Activated T-cell treated with anti-CD3 and anti-CD28 coated beads for 4 hours (primary cell): ENCODE measurements at places on chromosomes 1 and 21.
A peak's percentile ranks its signal among the peaks of the same experiment; 100 is the strongest.

GRCh38 chr1:205774198-205775014 is 876 bp downstream of the RAB29 start:
- DNase-seq: peak; percentile 6

GRCh38 chr1:227429447-227430359 is 111.4 kb upstream of the CDC42BPA start:
- DNase-seq: no peak

GRCh38 chr1:161473348-161473747 is 31.9 kb upstream of the FCGR2A start:
- no peak for DNase-seq

- no peak for DNase-seq
Measured at GRCh38 chr1:37752583-37753471, 12.1 kb downstream of the EPHA10 start.

- DNase-seq: peak; percentile 54
Measured at GRCh38 chr1:12161662-12162458, 4.9 kb upstream of the TNFRSF1B start.

DNA sequence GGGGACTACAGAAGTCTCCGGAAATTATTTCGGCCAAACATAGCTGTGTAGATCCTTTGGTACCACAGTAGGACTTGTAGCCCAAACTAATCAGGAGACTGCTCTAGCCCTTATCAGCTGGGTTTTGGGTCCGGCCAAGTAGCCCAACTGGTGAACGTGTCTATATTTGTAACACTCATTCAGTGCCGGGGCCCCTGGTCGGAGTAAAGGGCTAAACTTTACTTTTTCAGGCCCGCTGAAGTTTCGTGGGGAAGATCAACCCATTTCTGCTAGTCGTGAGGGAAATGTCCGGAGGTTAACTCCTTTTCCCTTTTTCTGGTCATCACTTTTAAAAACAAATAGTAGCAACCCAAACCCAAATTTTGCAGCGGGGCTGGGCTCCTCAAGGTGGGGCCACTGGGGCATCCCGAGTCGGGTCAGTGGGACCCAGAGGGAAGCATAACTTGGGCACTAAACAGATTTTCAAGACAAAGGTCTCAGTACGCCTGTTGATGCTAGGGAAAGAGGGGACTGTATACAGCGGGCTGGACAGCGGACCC is 1.7 kb downstream of the LHX9 start:
- no peak for DNase-seq

DNA sequence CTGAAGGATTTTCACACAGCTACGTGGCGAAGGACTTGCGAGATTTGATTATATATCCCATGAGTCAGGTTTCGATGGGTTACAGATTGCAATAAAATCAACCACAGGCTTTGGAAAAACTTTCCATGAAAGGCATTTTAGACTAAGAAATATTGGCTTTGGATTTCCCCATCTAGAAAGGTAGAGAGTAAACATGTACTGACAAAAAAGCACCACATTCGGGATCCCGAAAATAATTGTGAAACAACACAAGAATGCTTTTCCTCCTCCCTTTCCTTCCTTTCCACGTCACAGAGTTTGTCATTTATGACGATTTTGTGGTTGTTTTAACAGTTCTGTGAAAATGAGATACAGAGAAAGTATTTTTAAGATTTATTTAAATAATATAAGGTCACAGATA is 38.5 kb downstream of the TGFB2 start:
- DNase-seq: no peak

- DNase-seq: no peak
Measured at GRCh38 chr1:82260051-82260450, 459.3 kb downstream of the ADGRL2 start.

GRCh38 chr1:215357901-215358300 is 209.2 kb upstream of the KCTD3 start:
- no peak for DNase-seq

- no peak for DNase-seq
Measured at GRCh38 chr1:206066479-206067171, 13.7 kb downstream of the RHEX start.

- DNase-seq: no peak
Measured at GRCh38 chr1:231407547-231408396, 14.3 kb downstream of the EGLN1 start.

GRCh38 chr1:109814993-109815786 is 51.5 kb upstream of the EPS8L3 start:
- no peak for DNase-seq

DNA sequence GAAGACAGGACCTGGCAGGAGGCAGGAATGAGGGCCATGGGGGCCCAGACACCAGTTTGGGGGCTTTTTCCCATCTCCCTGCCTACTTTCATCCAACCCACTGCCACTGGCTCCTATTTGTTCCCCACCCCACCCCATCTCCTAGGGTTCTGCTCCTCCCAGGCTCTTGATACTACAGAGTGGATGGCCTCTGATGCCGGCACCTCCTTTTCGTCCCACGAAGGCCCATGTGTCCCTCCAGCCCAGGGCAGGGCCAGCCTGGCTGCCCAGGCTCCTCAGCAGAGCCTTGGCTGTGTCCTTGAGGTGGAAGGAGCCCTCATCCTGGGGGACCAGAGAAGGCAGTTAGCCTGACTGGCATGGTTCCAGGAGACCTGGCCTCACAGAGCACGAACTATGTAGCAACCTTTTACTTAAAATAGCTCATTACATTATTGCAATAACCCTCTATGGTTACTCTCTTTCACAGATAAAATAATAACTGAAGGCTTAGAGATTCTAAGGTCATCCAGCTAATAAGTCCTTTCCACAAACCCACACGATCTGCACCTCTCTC is 3.5 kb downstream of the POMGNT1 start:
- DNase-seq: no peak

DNA sequence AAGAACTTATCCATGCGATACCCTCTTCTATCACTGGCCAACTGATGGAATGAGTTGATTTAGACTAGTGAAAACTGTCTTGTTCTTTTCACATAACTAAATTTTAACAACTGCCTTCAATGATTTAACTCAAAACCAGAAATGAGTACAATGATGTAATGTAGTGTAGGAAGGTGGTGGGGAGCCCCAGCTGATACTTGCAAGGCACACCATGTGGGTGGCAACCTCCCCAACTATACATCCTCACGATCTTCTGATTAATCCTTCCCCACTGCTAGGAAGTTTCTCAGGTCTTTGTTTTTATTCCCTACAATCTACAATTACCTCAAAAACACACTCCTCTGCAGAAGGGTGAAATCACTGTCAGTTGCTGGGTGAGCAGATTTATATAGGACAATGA is 100.7 kb downstream of the KCTD3 start:
- DNase-seq: no peak

DNA sequence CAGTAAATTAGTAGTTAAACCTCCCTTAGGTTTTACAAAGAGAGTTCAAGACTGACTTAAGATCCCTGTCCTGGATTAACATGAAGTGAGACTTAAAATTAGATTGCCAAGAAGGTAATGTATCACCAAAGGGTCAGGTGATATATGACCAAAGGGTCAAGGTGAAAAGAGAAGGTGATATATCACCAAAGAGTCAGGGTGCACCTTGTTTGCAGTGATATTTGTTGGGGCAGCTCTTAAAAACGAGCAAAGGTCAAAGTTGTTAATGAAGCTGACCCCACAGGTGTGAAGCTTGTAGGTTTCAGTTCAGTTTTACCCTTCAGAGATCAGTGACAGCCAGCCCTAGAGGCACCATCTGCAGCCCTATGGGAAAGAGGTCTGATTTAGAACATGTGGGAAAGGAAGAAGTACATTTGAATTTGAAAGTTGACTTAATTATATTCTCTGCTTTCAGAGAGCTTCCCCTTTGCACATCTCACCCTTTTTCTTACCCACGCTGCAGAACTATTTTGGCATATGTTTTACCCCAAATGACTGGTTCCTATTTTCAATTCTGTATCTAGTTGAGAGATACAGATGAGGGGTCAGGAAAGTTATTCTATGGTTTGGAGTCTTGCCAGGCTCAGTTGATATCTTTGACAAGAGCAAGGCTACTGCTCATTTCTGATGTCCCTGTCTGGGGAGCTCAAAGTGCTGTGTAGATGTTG is 170.8 kb downstream of the S1PR1 start:
- no peak for DNase-seq

- DNase-seq: peak; percentile 55
Measured at GRCh38 chr1:153509729-153510354, 25.9 kb downstream of the S100A6 start.

DNA sequence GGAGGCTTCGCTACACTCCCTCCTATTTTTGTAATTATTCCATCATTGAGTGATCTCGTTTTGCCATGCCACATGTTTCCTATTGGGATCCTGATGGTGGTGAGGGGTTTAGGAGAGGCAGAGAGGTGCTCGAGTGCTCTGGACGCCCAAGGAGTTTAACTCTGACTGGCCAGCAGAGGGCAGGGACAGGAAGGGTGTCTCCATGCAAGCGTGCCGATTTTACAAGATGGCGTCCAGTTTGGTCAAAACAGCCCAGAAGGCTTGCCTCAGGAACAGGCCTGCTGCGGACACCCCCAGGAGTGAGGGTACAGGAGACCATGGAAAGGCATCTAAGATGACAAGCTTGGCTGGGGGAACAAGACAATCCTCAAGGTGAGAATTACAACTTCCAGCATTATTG is 33.8 kb upstream of the KCNE2 start:
- DNase-seq: no peak

DNA sequence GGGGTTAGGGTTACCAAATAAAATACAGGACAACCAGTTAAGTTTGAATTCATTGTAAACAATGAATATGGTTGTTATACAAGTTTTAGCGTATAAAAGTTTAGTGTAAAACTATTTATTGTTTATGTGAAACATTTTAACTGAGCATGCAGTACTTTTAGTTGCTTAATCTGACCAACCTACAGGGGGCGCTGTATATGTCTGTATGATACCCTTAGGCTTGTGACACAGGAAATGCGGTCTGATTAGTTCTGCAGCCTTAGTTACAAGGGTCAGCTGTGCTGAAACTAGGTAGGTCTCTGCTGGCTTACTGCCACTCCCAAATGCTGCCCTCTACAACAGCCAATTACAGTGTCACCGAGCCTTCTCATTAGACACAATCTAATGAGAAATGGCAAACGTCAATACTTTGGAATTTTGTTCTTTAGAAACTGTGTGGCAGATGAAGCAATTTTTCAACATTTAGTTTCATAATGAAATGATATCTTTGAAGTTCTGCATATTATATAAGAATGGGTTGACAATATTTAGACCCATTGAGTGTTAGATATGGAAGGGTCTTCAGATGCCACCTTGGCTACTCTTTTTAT is 56.2 kb downstream of the NTNG1 start:
- no peak for DNase-seq

- DNase-seq: no peak
Measured at GRCh38 chr1:219247441-219247840, 73.8 kb downstream of the LYPLAL1 start.

DNA sequence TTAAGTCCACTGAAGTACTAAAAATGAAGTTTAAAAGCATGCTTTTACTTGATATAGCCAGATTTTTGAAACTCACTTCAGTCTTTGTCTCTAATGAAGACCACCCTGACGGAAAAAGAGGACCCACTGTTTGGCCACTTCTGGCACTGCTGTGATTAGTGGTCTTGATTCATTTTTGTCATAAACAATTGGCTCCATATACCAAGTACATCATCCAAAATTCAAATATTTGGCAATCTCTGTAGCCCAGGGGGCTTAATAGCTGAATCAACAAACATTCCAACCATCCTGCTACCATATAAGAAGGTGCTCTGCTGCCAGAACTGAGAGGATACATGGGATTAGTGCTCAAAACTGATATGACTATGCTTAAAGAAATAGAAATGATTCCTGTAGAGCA is 156.0 kb downstream of the COL24A1 start:
- no peak for DNase-seq

DNA sequence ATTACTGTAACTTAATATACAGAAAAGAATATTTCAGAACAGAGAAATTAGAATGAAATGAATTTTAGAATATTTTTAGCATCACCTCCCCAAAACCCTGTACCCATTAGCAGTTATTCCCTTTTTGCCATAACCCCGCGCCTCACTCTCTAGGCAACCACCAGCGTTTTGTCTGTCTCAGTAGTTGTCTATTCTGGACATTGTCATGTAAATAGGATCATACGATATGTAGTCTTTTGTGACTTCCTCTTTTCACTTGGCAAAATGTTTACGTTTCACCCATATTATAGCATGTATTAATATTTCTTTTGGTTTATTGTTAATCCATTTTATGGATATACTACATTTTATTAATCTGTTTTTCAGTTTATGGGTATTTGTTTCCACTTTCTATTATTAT is 24.9 kb downstream of the SOAT1 start:
- DNase-seq: no peak

DNA sequence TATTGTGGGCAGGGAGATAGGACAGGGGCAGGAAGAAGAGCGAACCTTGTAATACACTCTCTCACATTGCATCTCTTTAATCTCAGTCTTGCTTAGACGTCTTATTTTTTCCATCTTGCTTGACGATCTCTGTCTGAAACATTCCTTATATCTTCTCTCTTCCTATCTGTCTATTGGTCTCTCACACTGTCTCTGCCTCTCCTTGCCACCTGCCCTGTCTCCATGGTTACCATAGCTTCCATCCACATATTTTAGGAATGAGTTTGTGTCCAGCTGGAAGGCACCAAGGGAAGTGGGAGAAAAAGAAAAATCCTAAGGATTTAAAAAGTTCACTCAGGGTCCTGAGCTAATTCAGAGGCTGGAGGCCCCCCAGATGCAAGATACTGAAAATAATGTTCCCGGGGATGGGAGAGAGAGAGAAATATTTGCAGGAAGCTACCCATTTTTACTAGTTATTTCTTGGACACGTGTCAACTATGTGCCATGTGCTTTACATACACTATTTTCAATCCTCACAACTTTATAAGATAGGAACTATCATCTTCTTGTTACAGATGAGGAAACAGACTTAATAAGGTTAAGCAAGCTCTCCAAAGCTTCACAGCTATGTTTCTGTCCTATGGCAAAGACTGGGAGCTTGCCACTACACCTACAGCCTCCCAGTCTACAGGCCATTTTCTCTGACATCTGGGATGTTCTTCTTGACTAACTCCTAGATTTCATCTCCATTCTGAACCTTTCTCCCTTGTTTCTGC is 933 bp downstream of the ANKRD34A start:
- no peak for DNase-seq

- DNase-seq: no peak
Measured at GRCh38 chr1:198496216-198497143, 44.0 kb downstream of the ATP6V1G3 start.

DNA sequence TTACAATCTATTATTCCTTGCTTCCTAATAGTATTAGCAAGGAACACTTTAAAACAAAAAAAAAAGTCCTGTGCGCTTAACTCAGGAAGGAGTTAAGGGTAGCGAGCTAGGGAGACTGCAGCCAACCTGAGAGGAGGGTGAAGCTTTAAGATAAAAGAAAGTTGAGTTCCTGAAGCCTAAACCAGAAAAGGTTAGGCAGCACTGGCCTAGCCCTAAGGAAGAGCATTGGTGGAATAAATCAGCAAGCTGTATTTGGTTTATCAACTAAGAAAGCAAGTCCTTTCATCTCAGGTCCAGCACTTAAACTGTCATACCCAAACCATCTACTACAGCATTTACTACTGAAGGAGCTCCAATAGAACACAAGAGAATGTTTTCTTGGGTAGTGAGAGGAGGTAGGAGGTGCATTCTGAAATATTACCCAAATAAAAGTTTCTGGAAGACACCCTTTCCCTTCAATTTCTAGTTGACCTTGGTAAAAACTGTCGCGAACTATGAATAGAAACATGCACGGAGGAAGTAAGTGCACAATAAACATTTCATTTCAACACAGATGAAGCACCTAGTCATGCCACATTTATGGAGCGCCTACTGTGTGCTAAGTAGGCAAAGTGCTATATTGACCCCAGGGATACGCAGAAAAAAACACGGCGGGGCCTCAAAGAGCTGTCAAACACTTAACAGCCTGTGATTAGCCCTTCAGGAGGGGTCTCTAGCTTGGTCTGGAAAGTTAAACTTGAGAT is 1.3 kb downstream of the GLRX2 start:
- DNase-seq: no peak

GRCh38 chr1:61017651-61018050 is 64.7 kb upstream of the NFIA start:
- no peak for DNase-seq
